Fibroblast of lung (primary cell): ENCODE measurements at places on chromosomes 12 and 14.
A peak's percentile ranks its signal among the peaks of the same experiment; 100 is the strongest.

- no peak for DNase-seq
These were observed 29.6 kb downstream of the P2RX4 start for GRCh38 chr12:121239351-121240061.

DNA sequence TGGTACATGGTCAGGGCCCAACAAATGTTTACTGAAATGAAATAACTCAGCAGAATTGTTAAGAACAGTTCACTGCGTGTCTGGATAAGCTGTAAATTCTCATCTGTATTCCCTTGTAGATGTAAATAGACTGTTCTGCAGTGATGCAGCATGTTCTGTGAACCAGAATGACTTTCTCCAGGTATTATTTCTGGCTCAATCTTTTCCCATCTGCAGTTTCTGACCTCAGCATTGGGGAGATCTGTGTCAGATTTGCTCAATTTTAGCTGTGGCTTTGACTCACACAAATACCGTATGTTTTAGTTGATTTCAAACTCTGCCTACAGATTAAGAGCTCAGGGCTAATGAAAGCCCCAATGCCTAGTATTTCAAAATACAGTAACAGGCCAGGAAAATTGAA is 49.2 kb upstream of the DICER1 start:
- DNase-seq: no peak

- no peak for DNase-seq
These were observed 157.8 kb upstream of the NUDT4 start for GRCh38 chr12:93219947-93220346.

- peak; percentile 61 for DNase-seq
These were observed 227.7 kb upstream of the CRY1 start for GRCh38 chr12:107320929-107321631.

- peak; percentile 88 for DNase-seq
These were observed 42.9 kb downstream of the TRIP11 start for GRCh38 chr14:91996948-91997371.

GRCh38 chr12:57240926-57241401 is 10.0 kb downstream of the STAC3 start:
- no peak for DNase-seq

DNA sequence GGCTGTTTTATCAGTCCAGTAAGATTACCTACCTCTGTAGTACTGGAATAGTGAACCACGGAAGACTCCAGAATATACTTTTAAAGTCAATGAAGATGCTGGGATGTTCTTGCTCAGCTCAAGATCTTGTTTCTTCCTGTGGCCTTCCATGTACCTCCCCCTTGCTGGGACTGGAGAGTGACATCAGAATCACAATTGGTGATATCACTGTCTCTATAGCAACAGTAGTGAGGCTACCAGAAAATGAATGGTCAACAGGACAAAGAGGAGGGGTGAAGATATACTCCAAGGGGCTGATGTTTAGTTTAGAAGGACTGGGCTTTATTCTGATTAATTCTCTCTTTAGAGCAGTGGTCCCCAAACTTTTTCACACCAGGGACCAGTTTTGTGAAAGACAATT is 3.8 kb downstream of the AKAP3 start:
- no peak for DNase-seq

DNA sequence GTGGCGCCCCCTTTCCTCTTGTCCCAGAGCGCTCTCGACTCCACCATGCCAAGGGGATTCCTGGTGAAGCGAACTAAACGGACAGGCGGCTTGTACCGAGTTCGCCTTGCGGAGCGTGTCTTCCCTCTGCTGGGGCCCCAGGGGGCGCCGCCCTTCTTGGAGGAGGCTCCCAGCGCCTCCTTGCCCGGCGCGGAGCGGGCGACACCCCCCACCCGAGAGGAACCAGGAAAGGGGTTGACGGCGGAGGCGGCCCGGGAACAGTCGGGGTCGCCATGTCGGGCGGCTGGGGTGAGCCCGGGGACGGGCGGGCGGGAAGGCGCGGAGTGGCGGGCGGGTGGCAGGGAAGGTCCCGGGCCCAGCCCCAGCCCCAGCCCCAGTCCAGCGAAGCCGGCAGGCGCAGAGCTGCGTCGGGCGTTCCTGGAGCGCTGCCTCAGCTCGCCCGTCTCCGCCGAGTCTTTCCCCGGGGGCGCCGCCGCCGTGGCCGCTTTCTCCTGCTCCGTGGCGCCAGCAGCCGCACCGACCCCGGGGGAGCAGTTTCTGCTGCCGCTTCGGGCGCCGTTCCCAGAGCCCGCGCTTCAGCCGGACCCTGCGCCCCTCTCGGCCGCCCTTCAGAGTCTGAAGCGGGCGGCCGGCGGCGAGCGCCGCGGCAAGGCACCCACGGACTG is 376 bp downstream of the INSM2 start:
- DNase-seq: no peak

- no peak for DNase-seq
These were observed 22.0 kb upstream of the TMEM106C start for GRCh38 chr12:47941475-47941780.

DNA sequence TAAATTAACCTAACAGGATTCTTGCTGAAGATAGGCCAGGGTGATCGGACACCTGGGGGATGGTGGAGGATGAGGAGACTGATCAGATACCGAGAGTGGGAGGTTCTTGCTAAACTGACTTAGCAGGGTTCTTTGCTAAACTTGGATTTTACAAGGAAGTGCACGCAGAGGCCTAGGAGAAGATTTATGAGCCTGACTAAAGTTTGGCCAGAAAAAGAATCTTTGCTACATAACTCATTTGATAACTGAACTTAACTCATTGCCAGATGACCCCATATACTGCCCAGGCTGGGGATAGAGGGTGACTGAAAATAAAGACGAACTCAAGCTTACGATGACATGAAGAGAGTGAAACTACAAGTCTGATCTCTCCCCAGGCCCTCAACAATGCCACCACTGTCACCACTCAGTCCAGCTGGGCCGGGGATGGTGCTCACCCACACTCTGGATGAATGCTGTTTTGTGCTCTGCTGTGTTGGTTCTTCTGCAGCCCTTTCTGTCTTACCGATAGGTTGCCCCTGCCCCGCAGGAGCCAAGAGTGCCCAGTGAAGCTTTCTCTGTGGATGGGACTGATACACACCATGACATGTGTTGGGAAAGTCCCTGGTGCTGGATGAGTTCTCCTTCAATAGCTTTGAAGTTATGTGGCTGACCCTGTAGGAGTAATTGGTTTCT is 29.0 kb downstream of the PPFIBP1 start:
- peak; percentile 55 for DNase-seq

- no peak for DNase-seq
These were observed 29.1 kb downstream of the SOCS2 start for GRCh38 chr12:93601591-93601990.

DNA sequence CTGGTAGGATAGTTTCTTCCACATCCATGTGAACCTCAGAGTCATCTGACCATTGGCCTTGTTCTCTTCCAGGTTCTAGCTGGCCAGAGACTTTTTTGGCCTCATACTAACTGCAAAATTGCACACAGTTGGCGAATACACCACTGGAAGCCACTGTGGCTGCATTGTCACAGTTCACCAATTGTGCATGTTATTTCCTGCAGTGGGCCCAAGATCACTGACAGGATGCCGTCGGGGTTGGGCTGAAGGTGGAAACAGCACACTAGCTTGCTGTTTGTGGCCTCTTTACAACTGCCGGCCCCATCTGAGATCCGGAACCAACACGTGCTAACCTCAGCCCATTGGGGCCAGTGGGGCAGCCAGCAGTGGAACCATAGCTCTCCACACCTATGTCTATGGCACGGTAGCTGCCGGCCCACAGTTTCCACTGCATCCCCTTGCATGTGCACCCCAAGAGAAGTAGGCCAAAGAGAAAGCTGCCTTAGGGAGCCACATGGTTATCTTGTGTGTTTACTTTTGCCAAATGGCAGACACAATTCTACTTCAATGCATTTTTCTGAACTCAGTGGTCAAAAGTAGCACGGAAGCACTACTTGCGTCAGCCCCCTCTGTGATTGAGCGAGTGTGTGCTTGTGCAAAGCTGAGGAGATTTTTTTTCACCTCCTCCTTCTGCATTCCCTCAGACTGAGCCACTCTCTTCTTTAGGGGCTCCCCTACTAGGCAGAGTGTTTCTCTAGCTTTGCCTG is 464.0 kb downstream of the RAD51B start:
- DNase-seq: no peak

DNA sequence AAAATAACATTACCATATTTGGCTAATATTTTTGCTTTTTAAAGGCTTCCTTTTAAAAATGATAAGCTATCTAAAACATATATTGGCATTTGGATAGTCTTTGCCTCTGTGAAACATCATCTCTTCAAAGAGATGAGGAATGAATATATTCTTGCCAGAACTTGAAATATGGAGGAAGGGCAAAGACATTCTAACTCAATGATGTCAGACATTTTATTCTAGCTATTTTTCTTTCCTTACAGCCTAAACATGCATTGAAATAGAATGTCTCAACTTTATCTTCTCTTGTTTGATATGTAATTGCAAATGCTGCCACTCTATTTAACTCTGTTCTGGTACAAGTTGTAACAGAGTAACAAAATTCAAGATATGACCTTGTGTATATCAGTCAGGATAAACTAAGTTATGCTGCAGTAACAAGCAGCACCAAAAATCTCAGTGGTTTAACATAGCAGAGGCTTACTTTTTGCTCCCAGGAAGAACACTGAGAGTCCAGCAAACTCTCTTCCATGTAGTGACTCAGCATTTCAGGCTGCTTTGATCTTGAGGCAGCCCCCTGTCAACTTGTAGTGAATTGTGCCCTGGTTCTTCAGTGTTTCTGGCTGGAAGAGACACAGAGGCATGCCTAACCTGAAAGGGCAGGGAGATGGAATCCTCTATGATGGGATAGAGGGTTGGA is 11.0 kb downstream of the IRAK3 start:
- DNase-seq: no peak

DNA sequence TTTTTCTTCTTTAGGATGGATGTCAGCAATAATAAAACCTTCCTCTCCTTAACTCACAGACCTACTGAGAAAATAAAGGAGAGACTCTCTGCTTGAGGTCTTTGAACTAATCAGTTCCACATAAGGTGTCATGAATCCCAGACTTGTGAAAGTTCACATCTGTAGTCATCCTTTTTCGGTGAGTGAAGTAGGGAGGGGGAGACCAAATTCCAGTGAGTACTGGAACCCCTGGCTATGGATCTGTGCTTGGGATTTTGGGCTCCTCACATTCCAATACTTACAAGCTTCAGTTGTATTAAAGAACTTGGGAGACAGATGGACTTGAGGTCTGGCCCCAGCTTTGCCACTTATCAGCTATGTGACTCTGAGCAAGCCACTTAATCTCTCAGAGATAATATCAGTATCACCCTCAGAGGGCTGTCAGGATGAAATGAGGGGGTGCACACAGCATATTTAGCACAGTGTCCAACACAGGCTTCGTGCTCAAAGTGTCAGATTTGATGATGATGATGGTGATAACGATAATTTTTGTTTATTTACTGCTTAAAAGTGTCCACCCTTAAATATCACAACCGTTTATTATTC is 34.8 kb upstream of the APPL2 start:
- no peak for DNase-seq

DNA sequence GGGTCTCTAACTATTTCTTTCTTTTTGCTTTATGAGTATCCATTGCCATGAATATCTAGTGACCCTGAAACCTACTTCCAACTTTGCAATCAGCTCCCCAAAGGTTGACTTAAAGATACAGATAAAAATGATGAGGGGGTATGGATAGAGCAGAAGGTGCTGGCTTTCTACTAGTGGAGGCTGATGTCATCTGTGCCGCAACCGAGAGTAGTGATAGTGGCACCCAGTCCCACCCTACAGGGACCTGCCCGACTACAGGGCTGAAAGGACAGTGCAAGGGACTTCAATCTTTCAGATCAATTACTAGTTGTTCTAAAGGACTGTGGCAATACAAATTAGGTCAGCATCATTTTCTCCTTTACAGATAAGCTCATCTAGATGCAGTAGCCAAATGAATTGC is 806.0 kb downstream of the VRK1 start:
- no peak for DNase-seq

GRCh38 chr12:97275728-97276590 is 186.6 kb upstream of the RMST start:
- DNase-seq: no peak

DNA sequence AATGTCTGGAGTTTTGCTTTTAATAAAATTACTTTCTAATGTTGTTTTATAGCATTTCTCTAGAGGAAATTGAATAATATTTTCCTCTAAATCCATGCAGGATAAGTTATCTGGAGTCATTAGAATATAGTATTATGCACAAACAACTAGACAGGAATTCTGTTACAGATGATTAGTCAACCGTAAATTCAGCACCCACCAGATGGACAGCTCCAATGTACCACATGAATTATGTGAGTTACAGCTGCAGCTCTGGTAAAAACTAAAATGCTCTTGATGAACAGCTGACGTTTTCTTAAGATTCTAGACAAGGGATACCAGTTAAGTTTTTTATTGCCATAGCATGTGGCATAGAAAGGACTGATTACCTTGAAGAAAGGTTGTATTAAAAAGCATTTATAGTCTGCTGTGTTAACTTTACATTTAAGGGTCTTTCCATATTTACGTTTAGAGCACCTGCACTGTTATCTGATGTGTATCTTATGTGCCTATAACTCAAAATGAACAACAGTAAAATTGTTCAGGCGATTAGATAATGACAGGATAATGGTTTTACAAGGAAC is 321.4 kb upstream of the LRFN5 start:
- peak; percentile 19 for DNase-seq

DNA sequence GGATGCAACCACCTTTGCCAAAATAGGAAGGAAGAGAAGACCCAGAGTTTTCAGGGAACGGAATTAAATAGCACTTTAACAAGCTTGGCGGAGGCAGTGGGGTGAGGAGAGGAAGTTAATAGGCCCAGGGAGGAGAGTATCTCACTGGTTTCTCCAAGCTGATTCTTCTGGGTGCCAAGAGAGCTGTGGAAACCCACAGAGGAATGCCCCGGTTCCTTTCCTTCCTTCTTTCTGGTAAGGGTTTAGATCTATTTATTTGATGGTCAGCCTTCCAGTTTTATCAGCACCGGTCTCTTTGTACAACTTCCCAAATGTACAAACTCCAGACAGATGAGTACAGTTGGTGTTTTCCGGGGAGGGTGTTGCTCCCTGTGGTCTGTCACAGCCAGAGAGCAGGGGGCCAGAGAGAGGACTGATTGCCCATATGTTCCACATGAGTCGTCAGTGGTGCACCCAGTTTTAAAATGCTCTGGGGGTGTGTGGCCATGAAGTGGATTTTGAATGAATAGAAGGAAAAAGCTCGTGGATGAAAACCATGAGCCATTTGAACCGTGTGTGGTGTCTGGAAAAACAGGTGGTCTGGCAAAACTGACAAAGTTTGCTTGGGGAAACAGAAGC is 26.6 kb downstream of the PRKCH start:
- DNase-seq: no peak

- no peak for DNase-seq
These were observed 58.6 kb upstream of the PARP11 start for GRCh38 chr12:3931776-3932175.

DNA sequence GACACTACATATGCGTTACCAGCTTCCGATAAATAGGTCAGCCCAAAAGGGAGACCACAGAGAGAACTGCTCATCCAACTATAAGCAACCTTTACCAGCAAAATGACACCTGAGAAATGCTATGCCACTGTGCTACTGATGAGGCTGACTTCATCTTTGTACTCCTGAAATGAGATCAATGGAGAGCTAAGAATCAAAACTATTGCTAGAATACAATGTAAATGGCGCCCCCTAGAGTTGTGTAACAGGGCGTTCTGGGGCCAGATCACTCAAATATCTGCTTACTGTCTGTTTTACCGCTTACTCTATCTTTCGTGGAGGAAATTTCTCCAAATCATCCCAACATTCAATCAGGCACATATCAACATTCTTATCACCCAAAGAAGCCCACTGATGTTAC is 4.6 kb downstream of the ZNF384 start:
- DNase-seq: peak; percentile 43
